Natural killer cell (primary cell): ENCODE measurements at places on chromosomes 16 and 17. TPM values are rescaled to one million over a fixed set of nuclear protein-coding genes. Genes with fewer than 3 reads are reported as not detected.

DNA sequence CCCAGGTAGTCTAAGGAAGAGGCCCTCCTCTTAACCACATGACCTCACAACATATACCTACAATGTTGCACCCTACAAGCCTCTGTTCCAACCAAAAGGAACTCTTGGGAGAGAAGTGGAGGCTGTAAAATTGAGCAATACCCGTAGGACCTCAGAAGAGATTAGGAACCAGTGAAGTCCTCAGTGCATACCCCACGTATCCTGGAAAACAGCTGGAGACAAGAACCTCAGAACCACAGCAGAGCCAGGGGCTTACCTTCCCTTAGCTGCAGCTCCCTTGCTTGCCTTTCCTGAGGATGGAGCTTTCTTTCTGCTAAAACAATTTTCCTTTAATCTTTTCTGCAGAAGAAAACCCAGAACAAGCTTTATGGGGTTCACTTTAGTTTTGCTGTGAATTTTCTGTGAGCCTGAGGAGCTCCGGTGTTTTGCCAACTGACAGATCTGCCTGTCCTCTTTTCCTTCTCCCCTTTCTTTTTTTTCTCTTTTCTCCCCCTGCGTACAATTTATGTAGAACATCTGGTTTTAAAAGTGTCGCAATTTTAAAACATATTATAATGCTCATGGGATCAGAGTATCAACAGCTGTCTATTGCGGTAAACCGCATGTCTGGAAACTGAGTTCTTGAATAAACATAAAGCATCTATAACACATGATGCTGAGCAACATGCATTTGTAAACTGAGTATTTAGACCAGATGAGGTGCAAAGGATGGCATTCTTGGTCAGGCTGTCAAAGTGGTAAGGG, 226.4 kb upstream of the MAF start:
- H3K4me3 ChIP-seq = no peak overlapping the region
- H3K27ac ChIP-seq = no peak overlapping the region
- no peaks in the 10 kb centered on the region for H3K36me3 ChIP-seq
- DNase-seq = no peak
- H3K4me1 ChIP-seq = no peaks in the 10 kb centered on the region

CCL16 gene
- total RNA-seq = not detected

DNA sequence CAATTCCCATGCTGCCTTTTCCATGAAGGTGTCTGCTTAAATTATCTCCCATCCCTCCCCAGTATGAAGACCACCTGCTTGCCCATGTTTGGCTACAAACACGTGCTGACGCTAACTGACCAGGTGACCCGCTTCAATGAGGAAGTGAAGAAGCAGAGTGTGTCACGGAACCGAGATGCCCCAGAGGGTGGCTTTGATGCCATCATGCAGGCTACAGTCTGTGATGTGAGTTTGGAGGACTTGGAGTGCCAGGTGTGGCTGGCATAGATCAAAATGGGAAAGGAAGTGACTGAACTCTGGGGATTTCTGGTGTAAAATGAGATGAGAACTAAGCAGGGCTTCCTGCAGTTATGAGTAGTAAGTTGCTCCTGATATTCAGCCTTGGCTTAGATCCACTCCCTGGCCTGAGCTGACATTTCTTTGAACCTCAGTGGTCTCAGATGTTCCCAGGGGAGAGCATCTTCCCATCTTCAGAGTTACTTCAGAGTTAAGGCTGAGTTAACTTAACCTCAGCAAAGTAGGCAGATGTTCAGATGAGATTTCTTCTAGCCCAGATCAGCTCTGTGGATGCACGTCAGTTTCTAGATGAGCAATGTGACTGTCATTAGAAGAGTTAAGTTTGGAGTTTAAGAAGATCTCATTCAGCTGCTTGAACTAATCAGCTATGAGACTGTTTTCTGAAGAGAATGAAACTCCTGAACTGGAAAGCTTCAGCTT, 32.7 kb downstream of the ITGB3 start:
- H3K36me3 ChIP-seq = no peaks in the 10 kb centered on the region
- peak overlapping the region; percentile 23 for H3K27ac ChIP-seq
- H3K4me3 ChIP-seq = no peak overlapping the region

GRCh38 chr16:49349446-49350168, 24.0 kb upstream of the C16orf78 start:
- no peaks in the 10 kb centered on the region for H3K4me1 ChIP-seq
- H3K4me3 ChIP-seq = no peak overlapping the region
- H3K36me3 ChIP-seq = no peaks in the 10 kb centered on the region
- no peaks in the 10 kb centered on the region for H3K27me3 ChIP-seq
- H3K27ac ChIP-seq = no peak overlapping the region

GRCh38 chr16:88453217-88453531, at the start of gene ZFPM1:
Gene ZFPM1 (plus strand): TSS chr16:88453280. CDS start chr16:88453639, 359 bp downstream.
- peaks cover 5% of the 10 kb centered on the region for H3K36me3 ChIP-seq
- no peaks in the 10 kb centered on the region for H3K27me3 ChIP-seq
- no peak for DNase-seq
- H3K27ac ChIP-seq = peak within 1 kb of the TSS; percentile 91
- peaks cover 57% of the 10 kb centered on the region for H3K4me1 ChIP-seq
- H3K4me3 ChIP-seq = peak within 1 kb of the TSS; percentile 61
